ENCODE measurements at places on chromosomes 7 and 10. TPM values are rescaled to one million over a fixed set of nuclear protein-coding genes. Genes with fewer than 3 reads are reported as not detected.

DNA sequence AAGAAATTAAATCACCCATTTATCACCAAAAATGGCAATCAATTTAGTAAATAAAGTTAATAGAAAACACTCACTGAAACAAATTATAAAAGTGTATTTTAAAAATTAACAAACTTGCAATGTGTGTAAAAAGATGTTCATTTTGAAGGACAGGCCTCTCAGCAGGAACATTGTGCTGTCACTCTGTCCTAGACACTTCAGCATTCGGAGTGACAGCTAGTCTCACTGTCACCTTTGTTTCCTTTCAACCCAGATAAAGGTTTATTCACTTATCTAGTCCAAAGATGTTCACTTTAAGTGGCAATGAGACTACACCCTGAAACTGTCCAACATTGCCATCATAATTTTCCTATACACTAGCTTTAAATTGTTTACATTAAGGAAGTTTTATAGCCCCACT lies 91.9 kb upstream of the PLXDC2 start:
- DNase-seq = no peak

DNA sequence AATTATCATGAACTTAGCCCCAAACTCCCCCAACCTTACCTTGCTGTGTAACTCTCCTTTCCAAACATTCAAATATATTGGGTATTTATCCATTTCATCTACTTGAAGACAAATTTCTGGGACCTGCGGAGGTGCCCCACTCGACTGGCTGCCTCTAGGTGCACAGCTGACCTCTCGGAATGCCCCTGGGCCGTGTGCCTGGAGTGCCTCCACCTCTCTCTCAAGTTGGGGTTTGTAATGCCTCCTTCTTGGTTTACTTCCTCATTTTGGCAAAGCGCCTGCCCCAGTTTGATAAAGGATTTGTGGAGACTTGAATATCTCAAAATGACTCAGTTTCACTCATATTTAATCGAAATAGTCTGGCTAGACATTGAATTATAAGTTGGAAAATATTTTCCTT lies 16.6 kb downstream of the ZNF777 start:
- DNase-seq = no peak

DNA sequence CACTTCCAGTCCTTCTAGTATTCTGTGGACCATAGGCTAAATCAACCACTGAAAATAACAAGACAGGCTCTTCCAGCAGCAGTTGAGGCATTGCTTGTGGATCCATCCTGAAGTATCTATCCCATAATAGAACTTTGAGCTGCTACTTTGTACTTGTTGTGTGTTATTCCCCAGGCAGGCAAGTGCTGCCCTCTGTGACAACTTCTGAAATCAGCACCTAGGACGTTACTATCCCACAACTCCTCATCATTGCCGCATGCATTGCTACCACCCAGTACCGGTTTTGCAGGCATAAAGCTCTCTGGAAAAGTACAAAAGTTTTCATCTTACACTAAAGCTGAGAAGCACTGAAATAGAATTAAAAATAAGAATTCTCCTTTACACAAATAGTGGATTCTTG lies 145.3 kb downstream of the HTR7 start:
- DNase-seq = no peak

DNA sequence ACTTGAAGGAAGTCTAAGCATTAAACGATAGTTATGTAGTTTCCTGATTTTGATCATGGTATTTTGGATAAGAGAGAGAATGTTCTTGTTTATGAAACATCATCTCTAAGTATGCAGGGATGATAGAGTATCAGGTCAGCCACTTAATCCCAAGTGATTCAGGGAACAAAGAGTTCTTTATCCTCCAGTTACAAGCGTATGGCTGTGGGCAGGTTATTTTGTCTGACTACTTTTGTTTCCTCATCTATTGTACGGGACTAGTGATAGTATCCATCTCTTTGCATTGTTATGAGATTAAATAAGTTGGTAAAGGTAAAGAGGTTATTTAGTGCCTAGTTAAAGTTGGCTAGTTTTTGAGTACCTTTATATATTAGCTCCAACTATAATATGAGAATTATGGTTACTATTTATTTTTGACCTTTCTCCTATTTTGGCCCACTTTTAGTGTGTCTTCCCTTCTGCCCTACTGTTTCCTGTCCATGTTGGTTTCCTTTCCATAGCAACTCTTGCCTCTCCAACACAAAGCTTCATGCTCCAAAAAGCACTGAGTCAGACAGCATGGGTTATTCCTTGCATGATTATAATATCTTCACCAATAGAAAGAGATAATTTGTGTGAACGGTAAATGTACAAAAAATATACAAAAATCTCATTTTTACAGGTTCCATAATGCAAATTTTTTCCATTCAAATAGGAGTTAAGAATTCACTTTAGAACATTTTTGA lies 65.4 kb downstream of the SP8 start:
- DNase-seq = no peak

DNA sequence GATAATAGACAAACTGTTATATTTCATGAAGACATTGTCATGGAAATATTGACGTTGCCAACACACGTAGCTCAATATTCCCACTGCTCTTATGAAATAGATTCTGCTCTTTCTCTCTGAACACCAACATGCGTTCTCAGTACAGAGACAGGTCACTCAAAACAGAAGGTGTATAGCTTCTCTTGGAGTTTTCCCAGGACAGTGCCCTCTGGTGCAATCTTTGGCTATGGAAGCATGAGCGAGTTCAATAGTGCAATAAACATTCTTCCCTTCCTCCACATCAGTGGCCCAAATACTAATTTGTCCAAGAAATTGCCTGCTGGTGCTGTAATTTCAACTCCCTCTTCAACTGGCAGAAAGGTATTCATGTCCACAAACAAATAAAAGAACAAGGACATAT lies 145.3 kb downstream of the MAGI2 start:
- DNase-seq = no peak

DNA sequence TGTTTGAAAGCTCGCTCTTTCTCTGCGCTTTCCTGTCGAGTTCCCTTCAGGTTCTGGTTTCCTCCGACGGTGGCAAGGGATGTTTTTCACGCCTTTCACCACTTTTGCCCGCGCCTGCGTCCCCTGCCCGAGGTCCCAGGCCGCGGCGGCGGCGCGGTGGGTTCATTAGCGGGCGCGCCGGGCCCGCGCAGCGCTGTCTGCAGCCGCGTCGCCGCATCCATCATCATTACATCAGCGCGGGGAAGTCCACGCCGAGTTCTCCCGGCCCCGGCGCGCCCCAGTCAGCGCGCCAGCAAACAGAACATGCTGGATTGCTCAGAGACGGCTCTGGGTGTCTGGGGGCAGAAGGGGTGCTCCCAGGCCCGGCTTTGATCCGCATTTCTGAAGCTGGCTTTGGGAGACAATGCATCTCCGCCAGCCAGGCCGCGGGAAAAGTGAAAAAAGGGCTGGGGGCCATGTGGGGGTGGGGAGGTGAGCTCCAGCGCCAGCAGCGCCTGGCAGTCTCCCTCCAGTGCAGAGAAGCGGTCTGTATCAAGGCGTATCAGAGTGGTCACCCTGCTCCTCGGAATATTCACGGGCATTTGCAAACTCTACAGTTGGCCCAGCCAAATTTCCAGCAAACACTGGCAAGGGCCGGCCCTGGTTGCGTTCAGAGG lies 8.9 kb downstream of the GLI3 start:
- no peak for DNase-seq

- no peak for DNase-seq
Measured at GRCh38 chr10:113612154-113612553, 51.7 kb downstream of the NRAP start.

DNA sequence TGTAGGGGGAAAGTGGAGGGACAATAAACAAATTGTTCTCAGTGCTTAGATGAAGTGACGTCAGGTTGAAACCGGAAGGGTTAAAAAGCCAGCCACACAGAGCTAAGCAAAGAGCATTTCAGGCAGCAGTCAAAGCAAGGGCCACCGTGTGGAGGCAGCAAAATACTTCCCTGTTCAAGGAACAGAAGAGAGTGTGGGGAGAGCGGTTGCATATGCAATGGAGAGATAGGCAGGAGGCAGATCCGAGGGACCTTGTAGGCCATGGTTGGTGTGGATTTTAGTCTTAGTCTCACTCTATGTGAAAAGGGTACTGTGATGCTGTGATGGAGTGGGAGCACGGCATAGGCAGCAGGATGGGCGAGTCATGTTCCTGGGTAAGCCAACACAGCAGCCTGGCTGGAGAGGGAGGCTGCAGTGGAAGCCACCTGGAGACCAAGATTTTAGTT lies 3.8 kb upstream of the STN1 start:
- DNase-seq = no peak

DNA sequence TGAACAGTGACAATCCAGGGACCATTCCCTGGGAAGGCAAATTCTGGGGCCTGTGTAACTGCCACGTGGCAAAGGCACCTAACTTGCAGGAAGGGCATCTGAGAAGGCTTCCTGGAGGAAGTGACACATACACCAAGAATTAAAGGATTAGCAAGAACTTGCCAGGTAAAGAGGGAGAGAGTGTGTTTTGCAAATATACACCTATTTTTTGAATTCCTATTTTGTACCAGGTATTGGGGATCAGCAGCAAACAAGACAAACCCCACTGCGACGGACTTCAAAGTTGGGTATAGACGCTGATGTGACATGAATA lies 206.5 kb upstream of the ZMIZ1 start:
- no peak for DNase-seq

DNA sequence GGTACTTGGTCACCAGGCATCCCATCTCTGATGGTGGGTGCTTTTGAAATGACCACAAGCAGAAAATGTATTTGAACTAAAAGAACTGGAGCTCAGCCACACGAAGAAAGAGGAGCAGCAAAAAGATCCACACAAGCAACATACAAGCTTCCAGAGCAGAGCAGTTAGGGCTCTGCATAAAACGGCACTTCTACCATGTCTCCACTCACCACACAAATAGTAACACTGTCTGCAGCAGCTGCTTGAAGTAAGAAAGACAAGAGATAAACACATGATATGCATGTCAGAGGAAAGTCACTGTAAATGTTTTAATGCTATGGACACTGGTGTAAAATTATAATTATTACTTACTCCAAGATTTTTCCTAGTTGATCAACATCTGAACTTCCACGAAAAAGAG lies 32.5 kb upstream of the FAM133B start:
- no peak for DNase-seq

DNA sequence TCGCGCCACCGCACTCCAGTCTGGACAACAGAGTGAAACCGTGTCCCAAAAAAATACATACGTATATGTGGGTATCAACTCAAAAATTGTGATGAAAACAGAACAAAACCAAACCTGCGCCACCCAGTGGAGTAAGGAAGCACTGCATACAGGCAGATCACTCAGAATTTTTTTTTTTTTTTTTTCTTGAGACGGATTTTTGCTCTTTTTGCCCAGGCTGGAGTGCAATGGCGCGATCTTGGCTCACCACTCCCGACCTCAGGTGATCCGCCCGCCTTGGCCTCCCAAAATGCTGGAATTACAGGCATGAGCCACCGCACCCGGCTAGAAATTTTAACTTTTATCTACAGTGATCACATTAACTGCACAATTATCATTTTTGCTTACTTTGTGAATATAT lies 9.1 kb upstream of the TMEM236 start:
- DNase-seq = no peak

DNA sequence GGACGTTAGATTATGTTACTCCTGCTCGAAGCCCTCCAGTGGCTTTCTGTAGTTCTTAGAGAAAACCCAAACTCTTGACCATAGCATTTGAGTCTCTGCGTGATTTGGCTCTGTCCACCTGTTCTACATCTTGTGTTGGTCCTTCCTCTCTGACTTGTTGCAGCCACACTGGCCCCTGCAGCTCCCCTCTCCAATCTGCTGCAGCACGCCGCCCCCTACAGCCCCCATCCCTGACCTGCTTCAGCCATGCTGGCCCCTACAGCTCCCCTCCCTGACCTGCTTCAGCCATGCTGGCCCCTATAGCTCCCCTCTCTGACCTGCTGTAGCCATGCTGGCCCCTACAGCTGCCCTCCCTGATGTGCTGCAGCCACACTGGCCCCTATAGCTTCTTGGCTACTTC lies 29.2 kb downstream of the TRRAP start:
- no peak for DNase-seq

- no peak for DNase-seq
Measured at GRCh38 chr7:128833946-128834325, 3.7 kb downstream of the FLNC start.

- no peak for DNase-seq
Measured at GRCh38 chr10:12513003-12513365, 163.6 kb downstream of the CAMK1D start.

ELFN1 gene
- 18.3 TPM for polyA plus RNA-seq

HMX2 gene
- 1.6 TPM for polyA plus RNA-seq

OR2A5 gene
- polyA plus RNA-seq = 0.25 TPM

NYAP1 gene
- polyA plus RNA-seq = 2.4 TPM
